ACHN (cell line): ENCODE measurements at places on chromosomes 11 and 22.

DNA sequence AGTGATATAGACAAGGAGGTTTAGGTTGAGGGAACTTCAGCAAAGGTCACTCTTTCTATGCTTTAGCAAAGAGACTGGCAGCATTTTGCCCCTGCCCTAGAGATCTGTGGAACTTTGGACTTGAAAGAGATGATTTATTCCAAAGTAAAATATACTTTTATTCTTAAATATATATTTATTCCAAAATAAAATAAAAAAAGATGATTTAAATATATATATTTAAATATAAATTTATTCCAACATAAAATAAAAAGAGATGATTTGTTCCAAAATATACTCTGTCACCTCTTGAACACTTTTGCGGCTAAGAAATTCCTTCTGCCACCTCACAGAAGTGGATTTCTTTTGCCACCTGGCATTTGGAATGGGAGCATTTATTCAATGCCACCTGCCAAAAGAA lies 521.3 kb upstream of the CHORDC1 start:
- no peak for DNase-seq

GRCh38 chr11:125342281-125342930 lies 153.7 kb downstream of the FEZ1 start:
- no peak for DNase-seq

DNA sequence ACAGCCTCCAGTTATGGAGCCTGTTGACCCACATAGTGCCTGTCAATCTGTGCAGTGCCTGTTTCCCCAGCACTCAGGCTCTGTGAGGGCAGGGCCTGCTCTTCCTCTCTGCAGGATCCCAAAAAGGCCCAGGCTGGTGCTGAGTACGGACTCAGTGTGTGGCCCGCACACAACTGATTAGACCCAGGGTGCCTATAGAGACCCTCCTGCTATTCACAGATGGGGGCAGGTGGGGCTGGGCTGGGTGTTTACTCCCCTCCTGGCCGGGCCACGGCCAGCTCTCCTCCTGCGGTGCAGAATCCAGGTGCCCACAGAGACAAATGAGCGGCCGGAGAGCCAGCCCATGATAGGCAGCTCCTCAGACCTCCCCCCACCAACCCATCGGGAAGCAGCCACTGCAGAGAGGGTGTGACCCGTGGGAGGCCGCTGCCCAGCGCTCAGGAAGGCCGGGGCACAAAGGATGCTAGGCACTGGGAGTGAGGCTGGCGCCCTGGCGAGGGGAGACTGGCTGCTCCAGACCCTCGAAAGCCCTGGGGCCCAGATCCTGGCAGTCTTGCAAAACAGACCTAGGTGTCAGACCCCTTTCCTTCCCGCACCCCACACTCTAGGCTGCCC lies 239.0 kb downstream of the CTTN start:
- DNase-seq, result no peak

DNA sequence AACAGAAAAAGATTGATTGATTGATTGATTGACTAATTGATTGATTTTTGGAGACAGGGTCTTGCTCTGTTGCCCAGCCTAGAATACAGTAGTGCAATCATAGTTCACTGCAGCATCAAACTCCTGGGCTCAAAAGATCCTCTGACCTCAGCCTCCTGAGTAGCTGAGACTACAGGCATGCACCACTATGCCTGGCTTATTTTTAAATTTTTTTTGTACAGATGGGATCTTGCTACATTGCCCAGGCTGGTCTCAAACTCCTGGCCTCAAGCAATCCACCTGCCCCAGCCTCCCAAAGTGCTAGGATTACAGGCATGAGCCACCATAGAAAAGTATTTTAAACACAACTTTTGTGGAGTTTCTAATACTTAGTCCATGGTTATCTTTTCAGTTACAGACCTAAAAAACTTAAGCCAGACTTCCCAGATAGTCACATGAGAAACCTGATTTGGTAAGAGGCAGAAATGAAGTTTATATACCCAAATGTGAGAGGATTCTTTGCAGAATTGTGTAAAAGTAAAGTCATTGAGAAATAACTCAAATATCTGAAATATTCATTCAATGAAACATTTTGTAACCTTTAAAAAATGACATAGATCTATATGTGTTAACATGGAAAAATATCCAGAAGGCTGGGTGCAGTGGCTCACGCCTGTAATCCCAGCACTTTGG lies 186.5 kb downstream of the SWAP70 start:
- DNase-seq, result no peak

DNA sequence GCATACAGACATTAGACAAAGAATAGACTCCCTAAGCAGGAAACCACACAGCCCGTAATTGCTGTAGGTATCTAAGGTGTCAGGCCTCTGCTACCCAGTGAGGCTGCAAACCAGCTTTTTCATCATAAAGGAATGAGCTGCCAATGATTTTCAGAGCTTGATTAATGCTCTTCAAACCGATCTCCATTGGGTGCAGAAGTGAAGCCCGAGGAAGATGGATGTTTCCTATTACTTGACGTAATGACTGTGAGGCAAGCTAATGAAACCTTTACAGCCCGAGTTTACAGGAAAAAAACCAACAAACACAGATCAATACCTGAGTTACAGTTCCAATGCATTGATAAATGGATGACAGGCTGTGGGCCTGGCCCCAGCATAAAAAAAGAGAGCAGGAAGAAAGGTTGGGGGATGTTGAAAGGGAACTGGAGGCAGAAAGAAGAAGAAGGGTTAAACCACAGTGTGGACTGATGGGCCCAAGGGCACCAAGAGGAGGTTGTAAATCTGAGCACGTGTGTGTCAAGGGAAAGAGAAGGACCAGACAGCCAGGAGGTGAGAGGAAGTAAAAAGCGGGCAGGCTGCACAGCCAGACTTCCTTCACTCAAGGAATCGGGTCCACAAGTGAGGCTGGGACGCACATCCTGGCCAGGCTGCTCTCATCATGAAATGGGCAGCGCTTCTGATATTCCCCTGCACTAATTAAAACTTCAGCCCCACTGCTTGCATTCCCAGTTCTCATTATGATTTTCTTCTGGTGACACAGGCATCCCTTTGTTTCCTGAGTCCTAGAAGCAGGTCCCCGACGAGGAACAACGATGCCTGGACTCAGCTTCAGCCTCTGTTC lies 70.6 kb upstream of the NTM start:
- DNase-seq, result no peak

GRCh38 chr11:40302669-40303068 lies 1156.8 kb downstream of the LRRC4C start:
- no peak for DNase-seq

DNA sequence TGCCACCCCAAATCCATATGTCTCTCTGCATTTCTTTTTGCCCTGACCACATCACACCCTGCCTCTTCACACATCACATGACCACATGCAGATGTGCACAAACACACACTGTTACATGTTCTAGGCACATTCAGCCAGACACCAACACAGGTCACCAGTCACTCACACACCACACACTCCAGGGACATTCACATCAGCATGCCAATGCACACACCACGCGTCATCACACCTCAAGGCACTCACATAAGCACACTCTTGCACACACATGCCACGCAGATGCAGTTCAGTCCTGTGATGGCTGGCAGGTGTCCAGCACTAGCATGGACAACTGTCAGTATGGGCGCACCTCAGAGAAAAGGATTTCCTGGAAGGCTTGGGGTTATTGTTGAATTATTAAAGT lies 77.0 kb upstream of the MYOD1 start:
- no peak for DNase-seq

- peak; percentile 32 for DNase-seq
These were observed 195.9 kb downstream of the CSNK2A3 start for GRCh38 chr11:11157185-11157584.

DNA sequence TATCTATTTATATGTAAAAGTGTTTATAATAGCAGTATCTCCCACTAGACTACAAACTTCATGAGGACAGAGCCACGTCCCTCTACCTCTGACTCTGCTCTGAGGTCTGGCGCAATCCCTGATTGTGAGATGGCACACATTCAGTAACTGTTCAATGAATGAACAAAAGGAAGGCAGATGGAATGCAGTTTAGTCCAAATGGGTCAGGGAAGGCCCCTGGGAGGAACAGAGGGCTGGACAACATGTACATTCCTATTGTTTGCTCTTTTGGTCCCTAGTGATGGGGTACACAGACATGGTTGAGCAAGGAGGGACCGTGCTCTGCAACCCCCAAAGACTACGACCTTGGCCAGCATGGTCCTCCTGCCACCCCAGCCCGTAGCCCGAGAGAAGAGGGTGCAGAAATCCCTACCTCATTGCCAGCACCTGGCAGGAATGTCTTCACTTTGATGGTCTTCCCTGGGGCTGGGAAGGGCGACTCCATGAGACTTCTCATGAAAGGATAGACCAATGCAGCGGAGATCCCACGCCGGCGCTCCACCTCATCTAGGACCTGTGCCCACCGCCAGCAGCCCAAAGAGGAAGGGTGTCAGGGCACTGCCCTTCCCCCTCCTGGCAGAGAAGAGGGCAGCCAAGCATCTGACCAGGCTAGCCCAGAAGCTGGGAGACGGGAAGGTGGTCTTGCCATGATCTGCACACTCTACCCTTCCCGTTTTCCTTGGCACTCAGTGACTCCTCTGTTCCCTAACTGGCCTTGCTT lies 24.3 kb downstream of the RPL27A start:
- DNase-seq, result no peak

- DNase-seq, result no peak
These were observed 409.2 kb downstream of the TBC1D22A start for GRCh38 chr22:47171441-47172221.

- DNase-seq, result no peak
These were observed 246.8 kb upstream of the KIRREL3 start for GRCh38 chr11:127247261-127247851.

GRCh38 chr11:47766509-47767227 lies 473 bp downstream of the FNBP4 start:
- peak; percentile 64 for DNase-seq

DNA sequence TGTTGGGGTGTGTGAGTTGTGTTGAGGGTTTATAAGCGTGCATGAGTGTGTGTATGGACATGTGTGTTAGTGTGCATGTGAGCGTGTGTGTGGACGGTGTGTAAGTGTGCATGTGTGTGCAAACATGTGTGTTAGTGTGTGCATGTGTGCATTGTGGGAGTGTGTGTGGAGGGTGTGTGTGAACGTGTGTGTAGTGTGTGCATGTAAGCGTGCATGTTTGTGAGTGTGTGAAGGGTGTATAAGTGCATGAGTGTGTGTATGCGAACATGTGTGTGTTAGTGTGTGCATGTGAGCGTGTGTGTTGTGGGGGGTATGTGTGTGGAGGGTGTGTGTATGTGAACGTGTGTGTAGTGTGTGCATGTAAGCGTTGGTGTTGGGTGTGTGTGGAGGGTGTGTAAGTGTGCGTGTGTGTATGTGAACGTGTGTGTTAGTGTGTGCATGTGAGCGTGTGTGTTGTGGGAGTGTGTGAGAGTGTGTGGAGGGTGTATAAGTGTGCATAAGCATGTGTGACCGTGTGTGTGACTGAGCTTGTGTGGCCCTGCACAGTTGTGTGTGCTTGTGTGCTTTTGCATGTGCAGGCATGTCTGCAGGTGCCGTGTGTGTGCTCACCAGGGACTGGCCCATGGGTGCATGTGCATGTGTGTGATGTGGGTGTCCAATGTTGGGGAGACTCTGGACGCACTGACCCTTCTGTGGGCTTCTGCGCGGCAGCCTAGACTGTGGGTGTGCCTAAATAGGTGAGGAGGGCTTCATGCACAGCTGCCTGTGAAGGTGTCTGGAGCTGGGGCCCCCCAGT lies 866.2 kb downstream of the TBC1D22A start:
- no peak for DNase-seq

- DNase-seq, result no peak
These were observed 61.5 kb downstream of the MSANTD4 start for GRCh38 chr11:105960252-105961245.

DNA sequence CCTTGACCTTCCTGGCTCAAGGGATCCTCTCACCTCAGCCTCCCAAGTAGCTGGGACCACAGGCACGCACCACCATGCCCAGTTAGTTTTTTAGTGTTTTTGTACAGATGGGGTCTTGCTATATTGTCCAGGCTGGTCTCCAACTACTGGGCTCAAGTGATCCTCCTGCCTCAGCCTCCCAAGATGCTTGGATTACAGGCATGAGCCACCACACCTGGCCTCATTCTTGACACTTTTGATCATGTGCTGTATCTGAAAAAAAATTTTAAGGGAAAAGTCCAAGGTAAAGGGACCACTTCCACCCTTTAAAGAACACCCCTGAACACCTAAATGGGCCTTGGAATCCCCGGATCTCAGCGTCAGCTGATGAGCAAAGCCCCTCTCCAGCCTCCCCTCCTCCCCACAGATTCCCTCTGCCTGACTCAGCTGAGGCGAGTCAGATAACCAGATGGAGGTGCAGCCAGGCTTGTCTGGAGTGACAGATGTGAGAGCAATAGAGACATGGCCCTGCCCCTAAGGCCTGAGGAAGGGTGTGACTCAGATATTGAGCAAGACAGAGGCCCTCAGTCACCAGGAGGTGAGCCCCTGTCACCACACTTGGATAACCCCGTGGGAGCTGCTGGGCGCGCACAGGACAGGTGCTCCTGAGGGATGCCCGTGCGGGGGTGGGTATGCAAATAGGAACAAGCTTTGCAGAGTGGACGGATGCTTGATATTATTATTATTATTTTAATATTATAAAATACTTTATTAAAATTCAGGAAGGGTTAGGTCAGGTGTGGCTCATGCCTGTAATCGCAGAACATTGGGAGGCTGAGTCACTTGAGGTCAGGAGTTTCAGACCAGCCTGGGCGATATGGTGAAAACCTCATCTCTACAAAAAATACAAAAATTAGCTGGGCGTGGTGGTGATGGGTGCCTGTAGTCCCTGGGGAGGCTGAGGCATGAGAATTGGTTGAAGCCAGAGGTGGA lies 5.0 kb upstream of the CCDC88B start:
- peak; percentile 98 for DNase-seq
